ENCODE measurements at places on chromosomes 6 and 20.

DNA sequence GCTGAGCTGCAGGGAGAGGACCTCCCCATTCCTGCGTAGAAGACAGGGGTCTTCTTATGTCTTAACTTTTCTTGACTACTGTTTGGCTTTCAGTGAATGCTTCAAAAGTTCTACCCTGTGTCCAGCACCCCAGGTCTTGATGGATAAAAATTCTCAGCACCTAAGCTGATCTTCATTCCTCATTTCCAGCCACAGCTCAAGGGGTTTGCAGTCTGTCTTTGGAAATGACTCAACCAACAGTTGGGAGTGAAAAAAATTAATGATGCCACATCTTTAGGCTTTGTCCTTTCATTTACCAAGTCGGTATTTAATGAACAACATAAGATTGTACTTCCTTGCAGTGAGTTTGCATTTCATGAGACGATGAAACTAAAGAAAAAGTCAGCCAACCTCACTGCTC is 40.3 kb downstream of the PRDM1 start:
- DNase-seq, result no peak

- DNase-seq, result no peak
These were observed 84.4 kb downstream of the ANKRD60 start for GRCh38 chr20:58144096-58144495.

GRCh38 chr6:15276036-15276985 is 30.4 kb downstream of the JARID2 start:
- no peak for DNase-seq

- no peak for DNase-seq
These were observed 303.0 kb downstream of the FOXC1 start for GRCh38 chr6:1912731-1913130.

GRCh38 chr6:167529444-167530335 is 204.8 kb downstream of the TTLL2 start:
- DNase-seq, result no peak

DNA sequence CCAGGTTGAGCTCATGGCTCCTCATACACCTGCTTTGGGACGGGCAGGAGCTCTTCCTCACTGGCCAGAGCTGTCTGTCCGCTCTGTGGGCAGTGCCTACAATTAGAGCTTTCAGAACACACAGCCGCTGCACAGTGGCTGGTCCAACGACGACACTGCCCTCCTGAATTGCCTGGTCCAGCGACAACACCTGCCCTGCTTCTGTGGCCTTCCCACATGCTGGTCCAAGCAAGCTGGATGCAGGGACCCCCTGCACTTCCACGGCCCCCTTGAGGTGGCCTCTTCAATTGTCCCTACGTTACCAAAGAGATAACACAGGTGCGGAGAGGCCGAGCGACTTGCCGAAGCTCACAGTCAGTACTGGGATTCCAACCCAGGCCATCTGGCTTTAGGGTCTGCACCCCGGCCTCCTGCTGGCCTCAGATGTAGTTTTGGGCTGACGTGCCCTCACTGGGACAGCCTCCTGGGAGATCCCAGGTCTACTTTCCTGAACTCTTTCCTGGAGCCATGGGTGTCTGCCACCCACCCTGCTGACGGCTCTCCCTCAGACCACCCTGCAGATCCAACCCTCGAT is 1.4 kb upstream of the CHRNA4 start:
- DNase-seq, result no peak

GRCh38 chr20:25865715-25866656 is 169.3 kb upstream of the ZNF337 start:
- peak; percentile 75 for DNase-seq

GRCh38 chr6:151387175-151387970 is 4.0 kb downstream of the ZBTB2 start:
- no peak for DNase-seq

DNA sequence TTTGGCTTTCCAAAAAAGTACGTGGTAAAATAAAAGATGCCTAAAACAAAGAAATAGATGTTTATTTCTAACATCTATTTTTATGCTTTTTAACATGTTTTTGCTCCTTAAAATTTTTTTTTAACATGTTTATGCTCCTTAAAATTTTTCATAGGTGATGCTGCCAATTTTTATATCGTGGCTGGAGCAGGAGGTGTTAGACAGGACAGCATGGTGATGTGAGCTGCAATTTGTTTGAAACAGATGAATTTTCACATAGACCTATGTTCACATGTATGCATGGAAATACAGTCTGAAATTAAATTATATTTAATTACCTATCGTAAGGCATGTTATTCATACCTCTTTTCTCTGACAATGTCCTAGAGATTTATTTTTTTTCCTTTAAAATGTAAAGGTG is 784.8 kb downstream of the EPHA7 start:
- DNase-seq, result no peak

DNA sequence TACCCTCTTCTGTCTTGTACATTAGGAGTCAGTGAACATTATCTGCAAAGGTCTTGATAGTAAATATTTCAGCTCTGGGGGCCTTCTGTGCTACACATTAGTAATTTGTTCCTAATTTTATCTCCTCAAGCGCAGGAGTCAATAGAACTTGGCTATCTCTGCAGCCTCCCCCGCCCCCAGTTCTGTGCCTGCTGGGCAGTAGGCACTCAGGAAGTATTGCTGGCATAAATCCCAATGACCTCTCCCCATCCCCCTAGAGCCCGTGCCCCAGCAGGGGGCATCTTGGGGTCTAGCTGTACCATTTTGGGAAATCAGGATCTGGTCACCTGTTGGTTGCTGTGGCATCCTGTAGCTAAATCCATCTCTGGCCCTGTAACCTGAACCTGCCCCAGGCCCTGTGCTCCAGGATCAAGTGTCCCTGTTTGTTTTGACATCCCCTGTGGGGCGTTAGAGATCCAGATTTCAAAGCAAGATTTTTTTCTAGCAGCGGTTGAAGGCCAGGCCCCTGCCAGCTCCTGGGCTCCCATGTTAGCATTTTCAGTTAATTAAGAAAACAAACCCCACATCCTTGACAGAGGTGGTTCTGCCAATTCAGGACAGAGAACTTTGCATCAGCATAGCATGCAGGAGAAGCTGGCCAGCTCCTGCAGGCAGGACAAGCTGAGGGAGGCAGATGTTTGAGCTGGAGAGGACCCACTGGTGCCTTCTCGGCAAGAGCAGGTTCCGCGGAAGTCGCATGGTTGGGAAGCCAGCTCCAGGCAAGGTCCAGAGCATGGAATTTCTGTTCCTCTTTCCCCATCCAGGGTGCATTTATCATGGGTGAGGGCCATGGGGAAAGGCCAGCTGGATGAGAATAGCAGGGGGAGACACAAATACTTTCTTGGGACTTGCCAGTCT is 32.1 kb downstream of the DAAM2 start:
- no peak for DNase-seq

Measured in CD4-positive, alpha-beta T cell treated with Interleukin-15 for 1 hour (primary cell).